ENCODE measurements at places on chromosomes 3 and 15.

- no peak for DNase-seq
Observed at GRCh38 chr3:2130726-2131125, 32.1 kb downstream of the CNTN4 start.

GRCh38 chr3:125151916-125152315, 60.6 kb downstream of the SLC12A8 start:
- peak; percentile 63 for DNase-seq

- DNase-seq, result peak; percentile 57
Observed at GRCh38 chr15:72312605-72313447, 7.1 kb downstream of the CELF6 start.

- peak; percentile 88 for DNase-seq
Observed at GRCh38 chr3:27503526-27503925, 19.3 kb upstream of the SLC4A7 start.

DNA sequence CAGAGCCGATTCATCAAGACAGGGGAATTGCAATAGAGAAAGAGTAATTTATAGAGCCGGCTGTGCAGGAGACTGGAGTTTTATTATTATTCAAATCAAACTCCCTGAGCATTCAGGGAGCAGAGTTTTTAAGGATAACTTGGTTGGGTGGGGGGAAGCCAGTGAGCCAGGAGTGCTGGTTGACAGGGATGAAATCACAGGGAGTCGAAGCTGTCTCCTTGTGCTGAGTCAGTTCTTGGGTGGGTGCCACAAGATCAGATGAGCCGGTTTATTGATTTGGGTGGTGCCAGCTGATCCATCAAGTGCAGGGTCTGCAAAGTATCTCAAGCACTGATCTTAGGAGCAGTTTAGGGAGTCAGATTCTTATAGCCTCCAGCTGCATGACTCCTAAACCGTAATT, 95.4 kb upstream of the CCDC80 start:
- no peak for DNase-seq

- DNase-seq, result peak; percentile 69
Observed at GRCh38 chr3:14261229-14261628, 82.6 kb downstream of the LSM3 start.

- peak; percentile 35 for DNase-seq
Observed at GRCh38 chr3:32703491-32703972, 18.5 kb downstream of the CNOT10 start.

DNA sequence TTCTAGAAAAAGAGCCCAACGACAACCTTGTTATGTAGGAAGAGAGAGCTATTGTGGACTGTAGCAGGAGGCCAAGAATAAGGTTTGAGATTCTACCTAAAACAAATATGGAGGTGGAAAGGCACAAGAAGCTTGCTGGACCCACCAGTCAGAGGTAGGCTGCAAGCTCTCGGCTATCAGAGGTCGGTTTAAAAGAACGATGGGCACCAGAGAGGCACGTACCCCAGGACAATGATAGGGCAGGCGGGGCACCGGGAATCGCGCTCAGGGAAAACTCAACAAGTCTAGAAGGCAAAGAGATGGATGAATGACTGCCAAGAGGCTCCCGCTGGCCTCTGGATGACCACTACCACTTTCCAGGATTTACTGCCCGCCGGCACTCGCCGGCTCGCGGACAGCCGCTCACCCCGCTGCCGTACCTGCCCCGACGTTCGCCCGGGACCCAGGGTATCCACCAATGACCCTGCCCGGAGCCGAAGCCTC, 1.1 kb downstream of the HDGFL3 start:
- no peak for DNase-seq

GRCh38 chr3:184175981-184176376, 1.3 kb downstream of the AP2M1 start:
- DNase-seq, result peak; percentile 39

GRCh38 chr3:77411334-77411733, 371.4 kb downstream of the ROBO2 start:
- DNase-seq, result no peak

DNA sequence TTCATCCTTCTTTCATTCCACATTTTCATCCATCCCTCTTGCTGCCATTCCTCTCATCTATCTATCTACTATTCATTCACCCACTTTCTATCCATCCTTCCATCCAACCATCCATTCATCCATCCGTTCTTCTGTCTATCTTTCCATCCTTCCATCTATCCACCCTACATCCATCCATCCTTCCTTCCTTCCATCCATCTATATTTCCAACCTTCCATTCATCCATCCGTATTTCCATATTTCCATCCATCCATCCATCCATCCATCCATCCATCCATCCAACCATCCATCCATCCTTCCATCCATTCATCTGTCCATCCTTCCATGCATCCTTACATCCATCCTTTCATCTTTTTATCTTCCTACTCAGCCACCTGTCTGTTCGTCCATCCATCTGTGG, 14.0 kb downstream of the SLC6A20 start:
- DNase-seq, result no peak

- peak; percentile 55 for DNase-seq
Observed at GRCh38 chr15:56052395-56053045, 59.1 kb upstream of the NEDD4 start.

DNA sequence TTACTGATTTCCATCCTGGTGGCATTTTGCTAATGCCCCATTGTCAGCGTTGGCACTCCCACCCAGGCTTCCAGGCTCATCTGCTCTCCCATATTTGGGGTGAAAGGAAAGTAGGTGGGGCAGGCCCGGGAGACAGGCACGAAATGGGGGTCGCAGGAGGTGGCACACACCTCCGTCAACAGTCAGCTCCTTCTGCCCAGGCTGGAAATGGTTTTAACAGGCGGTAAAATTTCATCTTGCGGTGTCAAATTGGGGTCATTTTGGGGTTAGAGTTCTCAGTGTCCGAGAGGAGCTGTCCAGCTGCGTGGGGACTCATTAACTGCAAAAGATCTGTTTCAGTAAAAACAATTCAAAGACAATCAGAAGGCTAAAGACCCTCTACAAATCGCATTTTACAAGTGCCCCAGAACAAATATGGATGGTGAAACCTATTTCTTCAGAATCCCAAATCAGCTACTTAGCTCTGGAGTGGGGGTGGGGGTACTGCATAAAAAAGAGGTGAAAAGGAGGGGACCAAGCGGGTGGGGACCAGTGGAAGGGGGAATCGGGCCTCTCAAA, 4.2 kb upstream of the MEIS2 start:
- no peak for DNase-seq

DNA sequence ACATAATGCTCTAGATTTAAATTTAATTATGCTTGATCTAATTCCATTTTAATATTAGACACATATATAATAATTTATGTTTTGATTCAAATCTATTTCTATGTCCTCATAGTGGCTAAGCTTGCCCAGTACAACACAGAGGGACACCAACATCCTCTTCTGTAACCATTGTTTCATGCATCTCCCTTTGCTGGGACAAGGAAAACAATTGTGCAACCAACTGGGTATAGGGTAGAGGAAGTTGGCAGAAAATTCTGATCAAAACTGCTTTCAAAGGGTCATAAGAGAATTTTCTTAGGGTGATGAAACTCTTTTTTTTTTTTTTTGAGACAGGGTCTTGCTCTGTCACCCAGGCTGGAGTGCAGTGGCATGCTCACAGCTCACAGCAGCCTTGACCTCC, 121.4 kb upstream of the SGO1 start:
- no peak for DNase-seq

DNA sequence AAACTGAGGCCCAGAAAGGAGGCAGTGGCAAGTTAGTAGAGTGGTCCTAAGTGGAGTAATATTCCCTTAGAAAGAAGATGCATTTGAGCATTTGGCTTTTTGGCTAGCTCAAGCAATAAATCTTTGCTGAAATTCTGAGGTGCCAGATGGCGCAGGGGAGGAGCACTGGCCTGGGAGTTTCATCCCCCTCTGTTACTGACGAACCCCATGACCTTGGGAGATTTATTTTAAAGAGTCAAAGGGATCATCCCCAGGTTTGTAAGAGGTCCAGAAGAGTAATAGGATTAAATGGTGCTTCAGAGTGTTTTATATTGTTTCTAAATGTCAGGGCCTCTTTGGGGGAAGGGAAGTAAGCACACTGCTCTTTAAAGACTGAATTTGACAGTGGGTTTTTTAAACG, 85.1 kb upstream of the PIAS1 start:
- no peak for DNase-seq

GRCh38 chr3:132730891-132731580, 8.8 kb upstream of the NPHP3 start:
- peak; percentile 52 for DNase-seq

DNA sequence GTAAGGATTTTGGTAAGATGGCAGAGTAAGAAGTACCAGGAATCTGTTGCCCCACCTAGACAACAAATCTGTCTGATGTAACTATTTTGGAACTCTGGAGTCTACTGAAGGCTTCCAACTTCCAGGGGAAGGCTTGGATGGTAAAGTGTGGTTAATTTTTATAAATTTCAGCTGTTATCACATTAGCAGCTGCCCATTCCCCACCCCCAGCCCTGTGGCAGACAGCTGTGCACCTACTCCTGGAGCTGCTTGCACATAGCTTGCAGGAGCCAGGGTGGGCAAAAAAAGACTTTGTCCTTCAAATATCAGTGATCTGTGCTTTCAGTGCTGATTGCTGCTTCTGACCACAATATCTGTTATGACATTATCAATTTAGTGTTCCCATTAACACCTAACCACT, 47.4 kb downstream of the FRMD5 start:
- DNase-seq, result no peak

- DNase-seq, result no peak
Observed at GRCh38 chr3:88640581-88640980, 466.8 kb upstream of the EPHA3 start.

GRCh38 chr3:53030619-53031449, 15.0 kb downstream of the SFMBT1 start:
- no peak for DNase-seq

GRCh38 chr3:4848176-4848825, 130.9 kb upstream of the BHLHE40 start:
- DNase-seq, result no peak

DNA sequence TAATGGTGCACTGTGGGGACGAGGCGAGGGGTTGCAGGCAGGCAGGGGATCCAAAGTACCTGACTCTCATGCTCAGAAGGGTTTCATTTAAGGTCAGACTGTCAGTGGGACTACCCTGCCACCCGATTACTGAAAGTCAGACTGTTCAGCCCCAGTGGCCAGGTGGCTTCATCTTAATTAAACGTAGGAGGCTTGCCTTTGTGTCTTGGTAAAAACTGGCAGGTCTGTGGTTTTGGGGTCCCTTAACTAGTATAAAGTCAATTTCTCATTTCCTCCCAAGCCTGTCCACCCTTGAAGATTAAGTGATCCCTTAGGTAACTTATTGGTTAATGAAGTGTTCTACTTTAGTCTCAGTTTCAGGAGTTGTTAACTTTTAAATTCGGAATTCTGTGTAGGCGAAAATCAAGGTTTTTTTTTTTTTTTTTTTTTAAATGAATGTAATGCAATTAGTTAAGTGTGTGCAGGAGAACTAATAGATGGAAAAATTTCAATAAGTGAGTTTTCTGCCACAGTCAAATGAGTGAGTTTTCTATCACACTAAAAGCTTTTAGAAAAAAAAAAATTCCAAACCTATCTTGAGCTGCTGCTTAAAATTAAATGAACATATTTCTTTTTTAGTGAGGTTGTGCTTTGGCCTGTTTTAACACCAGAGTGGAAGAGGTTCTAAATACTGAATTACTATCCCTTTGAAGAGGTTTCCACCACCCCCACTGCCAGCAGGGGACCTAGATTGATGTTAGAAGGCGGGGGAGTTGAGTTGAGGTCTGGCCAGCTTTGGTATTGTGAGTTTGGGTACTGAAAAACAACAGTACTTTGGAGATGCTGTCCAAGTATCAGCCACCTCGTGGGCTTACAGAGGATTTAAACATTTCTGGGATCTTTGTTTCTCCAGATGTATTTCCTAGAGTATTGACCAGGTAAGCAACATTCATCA, 15.2 kb downstream of the ITPR1 start:
- no peak for DNase-seq

DNA sequence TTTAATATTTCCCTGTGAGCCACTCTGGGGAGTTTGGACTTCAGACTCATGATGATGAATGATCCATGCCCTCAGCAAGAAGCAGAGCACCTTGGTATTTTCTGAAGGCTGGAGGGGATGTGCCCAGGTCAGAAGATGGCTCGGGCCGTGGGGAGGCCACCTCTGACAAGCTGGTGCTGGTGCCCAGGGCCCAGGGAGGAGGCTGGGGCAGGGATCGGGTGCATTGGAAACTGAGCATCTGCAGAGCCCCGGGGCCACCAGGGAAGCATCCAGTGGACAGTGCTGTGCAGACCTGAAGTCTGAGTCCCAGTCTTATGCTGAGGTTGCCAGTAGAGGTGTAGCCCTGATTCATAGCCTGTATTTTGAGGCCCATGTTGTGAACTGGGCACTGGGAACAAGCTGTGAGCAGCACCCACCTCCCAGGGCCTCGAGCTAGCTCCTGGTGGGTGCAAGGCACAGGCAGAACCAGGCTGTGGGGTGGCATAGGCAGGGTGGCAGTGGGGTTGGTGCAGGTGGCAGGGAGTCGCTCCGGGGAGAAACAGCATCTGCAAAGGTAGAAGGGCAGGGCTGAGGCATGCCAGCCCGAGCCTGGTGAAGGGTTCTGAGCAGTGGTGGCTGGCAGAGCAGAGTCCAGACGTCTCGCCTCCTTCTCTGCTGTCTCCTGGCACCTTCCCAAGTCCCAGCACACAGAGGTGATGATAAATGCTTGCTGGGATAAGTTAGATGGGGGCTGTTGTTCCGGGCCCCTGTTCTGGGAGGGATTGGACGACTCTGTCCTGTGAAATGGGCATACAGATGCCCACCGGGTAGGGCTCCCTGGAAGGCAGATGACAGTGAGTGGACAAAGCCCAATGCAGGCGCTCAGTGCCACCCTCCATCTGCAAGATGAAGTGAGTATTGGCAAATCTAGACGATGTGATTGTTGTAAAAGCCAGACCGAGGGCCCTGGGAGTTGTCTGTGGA, 10.6 kb downstream of the DNAJB8 start:
- DNase-seq, result no peak

DNA sequence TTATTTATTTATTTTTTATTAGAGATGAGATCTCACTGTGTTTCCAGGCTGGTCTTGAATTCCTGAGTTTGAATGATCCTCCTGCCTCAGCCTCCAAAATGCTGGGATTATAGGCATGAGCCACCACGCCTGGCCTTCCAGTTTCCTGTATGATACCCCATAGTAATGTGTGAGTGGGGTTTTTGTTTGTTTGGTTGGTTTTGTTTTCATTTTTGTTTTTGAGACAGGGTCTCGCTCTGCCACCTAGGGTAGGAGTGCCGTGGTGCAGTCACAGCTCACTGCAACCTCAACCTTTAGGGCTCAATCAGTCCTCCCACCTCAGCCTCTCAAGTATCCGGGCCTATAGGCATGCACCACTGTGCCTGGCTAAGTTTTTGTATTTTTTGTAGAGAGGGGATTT, 30.9 kb downstream of the GOLM2 start:
- DNase-seq, result no peak

GRCh38 chr15:61053401-61053965, 175.6 kb downstream of the RORA start:
- DNase-seq, result no peak

DNA sequence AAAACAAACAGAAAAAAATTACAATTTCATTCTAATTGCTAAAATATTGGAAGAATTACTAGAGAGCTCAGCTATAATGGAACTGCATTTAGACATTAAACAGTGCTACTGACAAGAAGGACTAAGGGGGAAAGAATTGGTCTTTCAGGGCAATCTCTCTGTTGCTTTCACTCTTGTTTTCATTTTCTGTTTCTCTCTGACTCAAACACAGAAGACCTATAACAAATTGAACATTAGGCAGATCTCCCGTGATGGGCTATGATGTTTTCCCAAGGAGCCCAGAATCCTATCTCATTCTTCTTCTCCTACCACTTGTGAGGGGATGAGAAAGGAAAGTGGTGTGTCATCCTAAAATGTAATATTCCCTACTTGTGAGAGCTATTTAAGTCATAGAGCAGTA, 358.0 kb upstream of the TGFBR2 start:
- no peak for DNase-seq

GRCh38 chr3:15520185-15520584, 1.3 kb downstream of the COLQ start:
- no peak for DNase-seq

GRCh38 chr3:73548436-73548835, 76.3 kb downstream of the PDZRN3 start:
- no peak for DNase-seq
